Foreskin fibroblast (primary cell): ENCODE measurements at places on chromosomes 16 and 17.

- no peak for DNase-seq
These were observed 135.8 kb upstream of the CA10 start for GRCh38 chr17:52294301-52294700.

DNA sequence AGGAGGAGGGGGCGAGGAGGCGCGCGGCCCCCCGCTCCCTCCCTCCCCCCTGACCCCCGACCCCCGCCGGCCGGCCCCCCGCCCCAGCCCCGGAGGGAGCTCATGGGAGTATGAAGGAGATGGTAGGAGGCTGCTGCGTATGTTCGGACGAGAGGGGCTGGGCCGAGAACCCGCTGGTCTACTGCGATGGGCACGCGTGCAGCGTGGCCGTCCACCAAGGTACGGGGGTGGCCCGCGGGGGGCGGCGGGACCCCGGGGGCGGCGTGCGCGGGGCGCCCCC lies 390 bp downstream of the MLLT6 start:
- no peak for DNase-seq

DNA sequence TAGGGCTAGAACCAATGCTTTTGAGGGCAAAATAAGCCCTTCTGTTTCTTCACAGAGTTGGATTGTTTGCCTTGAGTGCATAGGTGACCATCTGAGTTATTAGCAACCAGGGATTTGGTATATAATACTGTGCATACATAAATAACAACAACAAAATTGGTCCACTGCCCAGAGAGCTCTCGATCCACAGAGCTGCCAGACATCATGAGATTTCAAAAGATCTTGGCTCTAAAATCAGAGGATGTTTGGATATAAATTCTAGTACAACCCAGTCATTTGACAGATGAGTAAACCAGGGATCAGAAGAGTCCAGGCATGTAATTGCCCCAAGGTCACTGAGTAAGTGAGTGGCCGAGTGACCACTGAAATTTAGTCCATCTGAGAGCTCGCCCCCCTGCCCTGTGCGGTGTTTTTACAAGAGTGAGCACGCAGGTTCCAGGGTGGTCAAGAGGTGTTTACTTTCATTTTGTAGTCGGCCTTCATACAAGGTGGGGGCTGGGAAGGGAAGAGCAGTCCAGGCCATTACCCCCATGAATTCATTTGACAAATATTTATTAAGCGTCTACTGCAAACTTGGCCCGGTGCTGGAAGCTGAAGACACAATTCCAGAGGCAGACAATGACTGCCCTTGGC lies 1.8 kb upstream of the MT2A start:
- DNase-seq = peak; percentile 93

DNA sequence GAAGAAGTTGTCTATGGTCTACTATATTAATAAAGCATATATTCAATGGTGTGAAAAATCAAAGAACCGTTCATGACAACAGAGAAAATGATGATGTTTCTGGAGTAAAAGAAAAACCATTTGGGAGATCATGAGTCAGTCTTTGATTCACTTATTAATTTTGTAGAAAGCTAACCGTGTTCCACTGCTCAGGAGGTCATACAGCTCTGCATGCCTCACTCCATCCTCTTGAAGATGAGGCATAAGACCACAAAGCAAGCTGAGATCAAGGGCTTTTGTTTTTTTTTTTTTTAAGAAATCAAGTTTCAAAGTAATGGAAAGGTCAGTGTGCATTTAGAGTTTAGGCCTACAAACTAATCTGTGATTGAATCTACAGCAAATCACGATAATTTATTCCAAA lies 206.4 kb downstream of the CEP112 start:
- DNase-seq = no peak

DNA sequence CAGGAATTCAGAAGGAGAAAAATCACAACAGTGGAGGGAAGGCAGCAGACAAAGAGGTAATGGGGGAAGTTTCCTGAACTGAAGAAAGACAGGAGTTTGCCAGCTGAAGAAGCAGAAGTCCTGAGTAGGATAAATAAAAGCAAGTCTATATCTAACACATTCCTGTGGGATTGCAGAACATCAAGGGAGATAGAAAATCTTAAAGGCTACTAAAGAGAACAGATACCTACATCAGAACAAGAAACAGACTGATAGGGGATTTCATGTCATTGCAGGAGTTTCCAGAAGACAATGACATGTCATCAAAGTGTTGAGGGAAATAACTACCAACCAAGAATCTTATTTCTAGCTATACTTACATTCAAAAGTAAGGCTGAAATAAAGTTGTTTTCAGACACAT lies 21.3 kb upstream of the CRYBA1 start:
- no peak for DNase-seq

- DNase-seq = no peak
These were observed 23.2 kb upstream of the NACA2 start for GRCh38 chr17:61614219-61614618.

GRCh38 chr17:30005709-30006320 lies 64.4 kb downstream of the EFCAB5 start:
- no peak for DNase-seq

DNA sequence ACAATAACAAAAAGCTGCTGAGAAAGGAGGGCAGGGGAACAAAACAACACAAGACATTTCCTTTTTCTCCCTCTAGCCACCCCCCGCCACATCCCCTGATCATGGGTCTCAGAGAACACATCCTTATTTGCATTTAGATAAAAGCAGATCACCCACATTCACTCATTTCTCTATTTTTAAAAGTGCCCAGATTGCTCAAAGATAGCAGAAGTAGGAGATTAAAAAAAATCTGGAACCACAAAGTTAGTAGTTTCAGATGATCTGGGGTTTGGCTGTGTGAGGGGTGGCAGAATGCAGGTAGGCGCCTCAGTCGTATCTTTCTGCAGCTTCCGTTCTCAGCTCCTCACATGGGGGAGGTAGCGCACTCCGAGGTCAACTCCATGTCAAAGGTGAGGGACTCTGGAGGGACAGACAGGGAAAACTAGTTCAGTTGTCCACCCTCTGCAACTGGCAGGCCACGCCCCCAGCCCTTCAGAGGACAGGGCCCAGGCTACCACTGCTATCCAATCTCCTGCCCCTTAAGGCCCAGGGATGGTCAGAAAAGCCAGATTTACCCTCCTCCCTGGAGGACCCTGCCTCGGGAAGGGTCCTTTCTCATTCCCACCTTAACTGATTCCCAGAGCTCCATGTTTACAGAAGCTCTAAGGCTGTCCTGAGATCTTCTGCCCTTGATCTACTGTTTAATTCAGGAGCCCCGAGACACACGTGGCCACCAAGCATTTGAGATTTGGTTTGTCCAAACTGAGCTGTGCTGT lies 27.3 kb downstream of the STAT5A start:
- no peak for DNase-seq

GRCh38 chr17:51463353-51463752 lies 203.0 kb downstream of the UTP18 start:
- no peak for DNase-seq

- no peak for DNase-seq
These were observed 124.7 kb downstream of the SNX11 start for GRCh38 chr17:48231995-48232959.

- DNase-seq = peak; percentile 77
These were observed 22.3 kb upstream of the ZNHIT3 start for GRCh38 chr17:36463916-36464764.

- no peak for DNase-seq
These were observed 30.1 kb downstream of the SOCS1 start for GRCh38 chr16:11225677-11226549.

DNA sequence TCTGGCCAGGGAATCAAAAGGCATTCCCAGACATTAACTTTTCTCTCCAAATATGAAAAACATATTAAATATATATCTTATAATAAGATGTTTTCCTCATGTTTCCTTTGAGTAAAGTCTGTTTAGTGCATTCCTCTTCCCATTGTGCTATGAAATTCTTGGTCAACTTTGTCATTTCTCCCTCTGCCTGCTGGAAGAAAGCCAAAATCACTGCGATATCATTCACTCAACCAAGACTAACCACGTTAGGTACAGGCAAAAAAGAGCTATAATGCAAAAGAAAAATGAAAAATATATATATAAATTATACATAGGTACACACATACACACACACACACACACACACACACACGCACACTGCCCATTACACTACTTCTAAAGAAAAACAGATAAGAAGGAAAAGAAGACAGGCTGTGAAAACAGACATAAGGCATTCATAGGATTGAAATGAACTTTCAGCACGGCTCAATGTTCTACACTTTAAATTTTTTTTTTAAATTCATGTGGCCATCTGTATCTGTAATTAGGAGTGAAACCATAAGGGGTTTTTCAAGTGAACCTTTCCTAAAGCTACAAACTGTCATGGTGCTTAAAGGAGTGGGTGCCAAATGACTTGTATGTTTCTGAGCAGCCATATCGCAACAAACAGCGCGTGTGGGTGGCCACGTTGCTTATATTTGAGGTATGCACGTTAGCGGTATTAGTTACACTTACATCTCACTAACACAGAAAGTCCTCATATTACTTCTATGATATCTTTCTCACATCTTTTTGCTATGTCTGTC lies 71.6 kb upstream of the PSMD7 start:
- DNase-seq = no peak

- DNase-seq = no peak
These were observed 1.6 kb upstream of the ZFHX3 start for GRCh38 chr16:73049511-73049910.

DNA sequence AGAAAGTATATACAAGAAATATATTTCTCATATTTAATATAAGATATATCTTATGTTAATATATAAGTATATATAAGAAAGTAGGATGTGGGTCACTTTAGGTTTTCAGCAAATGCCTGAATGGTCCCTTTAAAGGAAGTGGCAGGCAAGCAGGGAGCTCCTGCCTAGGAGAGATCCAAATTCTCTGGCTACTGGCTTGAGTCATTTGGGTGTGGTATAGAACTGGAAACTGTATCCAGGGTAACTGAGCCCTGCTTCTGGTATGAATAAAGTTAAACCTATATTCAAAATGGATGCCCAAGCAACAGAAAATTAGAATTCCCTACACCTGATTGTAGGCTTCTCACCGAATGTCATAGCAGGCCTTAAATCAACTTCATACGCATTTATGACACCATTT lies 144.4 kb downstream of the ZNF18 start:
- no peak for DNase-seq

DNA sequence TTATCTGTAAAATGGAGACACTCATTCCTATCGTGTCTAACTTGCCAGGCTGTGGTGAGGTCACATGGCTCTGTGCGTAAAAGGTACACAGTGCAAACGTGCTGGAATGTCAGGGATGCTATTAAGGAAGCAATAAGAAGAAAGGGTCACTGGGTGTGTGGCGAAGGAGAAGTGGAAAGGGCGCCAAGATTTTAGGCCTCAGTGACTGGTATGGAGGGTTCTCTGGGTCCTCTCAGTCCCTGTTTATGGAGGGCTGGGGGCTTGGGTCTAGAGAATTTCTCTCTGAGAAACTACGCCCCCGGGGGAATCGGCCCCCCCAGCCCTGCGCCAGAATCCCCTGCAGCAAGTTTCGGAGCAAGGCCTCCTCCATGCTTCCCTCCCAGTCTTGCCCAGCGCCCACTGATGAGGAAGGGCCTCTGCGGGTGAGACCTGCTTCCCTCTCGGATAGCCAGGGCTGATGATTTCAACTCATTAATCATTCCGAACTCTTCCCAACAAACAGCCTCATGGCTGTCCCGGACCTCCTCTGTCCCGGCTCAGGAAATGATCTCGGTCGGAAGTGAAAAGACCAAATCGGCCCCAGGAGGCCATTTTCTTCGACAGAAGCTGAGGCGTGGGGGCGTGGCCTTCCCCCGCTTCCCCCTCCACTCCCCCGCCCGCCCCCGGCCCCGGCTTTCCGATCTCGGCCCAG lies 1.2 kb upstream of the HEXIM1 start:
- DNase-seq = no peak

DNA sequence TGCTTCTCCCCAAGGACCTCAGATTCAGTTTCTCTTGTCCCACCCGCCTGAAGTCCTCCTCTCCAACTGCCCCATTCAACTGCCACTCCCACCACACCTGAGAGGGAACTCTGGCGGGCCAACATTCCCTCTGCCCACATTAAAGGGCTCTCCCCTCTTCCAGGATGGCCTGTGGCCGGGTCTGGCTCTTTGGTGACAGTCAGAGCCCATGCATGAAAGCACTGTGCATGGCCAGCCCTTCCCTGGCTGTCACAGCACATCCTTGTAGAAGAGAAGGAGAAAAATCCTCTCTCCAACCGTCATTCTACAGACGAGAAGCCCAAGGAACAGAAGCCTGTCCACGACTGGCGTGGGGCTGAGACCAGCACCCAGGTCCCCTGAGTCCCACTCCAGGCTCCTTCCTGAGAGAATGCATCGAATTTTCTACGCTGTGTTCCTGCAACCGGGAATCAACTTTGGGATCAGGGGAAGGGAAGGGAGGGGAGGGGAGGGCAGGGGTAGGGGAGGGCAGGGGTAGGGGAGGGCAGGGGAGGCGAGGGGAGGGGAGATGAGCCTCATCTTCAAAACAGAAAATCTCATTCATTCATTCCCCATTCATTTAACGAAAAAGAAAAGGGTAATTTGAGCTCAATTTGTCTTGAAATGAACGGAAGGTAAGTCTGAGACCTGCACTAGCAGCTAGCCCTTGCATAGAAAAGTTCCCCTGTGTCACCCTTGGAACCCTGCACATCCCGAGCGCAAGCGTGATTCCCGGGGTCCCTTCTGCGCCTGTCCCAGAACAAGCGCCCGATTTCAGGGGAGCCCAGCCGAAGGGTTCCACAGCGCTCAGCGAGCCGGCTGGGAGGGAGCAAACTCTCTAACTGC lies at the start of gene ABCC12:
Gene ABCC12, minus strand, starts transcription at position 68 of the 864 bp plus-strand sequence. CDS start 9,569 bp downstream, outside the sequence.
- DNase-seq = no peak

GRCh38 chr17:76553178-76553908 lies 13.5 kb downstream of the PRCD start:
- no peak for DNase-seq

- no peak for DNase-seq
These were observed 3.5 kb downstream of the MEFV start for GRCh38 chr16:3252967-3253366.

- no peak for DNase-seq
These were observed 126.5 kb downstream of the ENGASE start for GRCh38 chr17:79201119-79201518.

- no peak for DNase-seq
These were observed 3.3 kb downstream of the ATXN2L start for GRCh38 chr16:28826141-28826540.

- no peak for DNase-seq
These were observed 25.2 kb downstream of the TK2 start for GRCh38 chr16:66524601-66525164.

- DNase-seq = no peak
These were observed 3.0 kb downstream of the CDRT4 start for GRCh38 chr17:15464231-15464985.

DNA sequence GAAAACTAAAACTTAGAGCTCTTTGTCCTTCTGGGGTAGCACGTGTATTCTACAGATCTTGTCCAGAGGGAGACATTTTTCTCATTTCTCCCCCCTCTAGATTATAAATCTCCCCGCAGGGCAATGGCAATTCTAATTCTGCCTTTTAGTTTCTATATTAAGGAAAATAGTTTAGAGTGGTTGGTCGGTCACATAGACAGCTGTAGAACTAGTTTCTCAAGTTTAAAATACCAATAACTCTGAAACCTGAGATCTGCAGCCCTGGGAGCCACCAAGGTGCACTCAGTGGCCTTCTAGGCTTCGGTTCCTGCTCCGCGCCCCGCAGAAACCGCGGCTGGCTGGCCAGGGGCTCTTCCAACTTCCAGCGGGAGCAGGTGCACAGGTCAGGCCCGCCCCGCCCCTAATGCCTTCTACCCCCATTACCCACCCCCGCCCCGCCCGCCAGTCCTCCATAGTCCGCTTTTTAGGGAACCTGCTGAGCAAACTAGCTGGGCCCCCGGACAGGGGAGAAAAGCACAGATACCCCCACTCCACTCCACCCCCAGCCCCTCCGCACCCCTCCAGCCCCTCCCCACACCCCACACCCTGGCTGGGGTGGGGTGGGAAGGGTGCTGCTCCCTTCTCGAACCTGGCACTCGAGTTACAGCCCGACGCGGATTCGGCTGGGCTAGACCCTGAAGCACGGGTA lies 431 bp downstream of the SLFN11 start:
- no peak for DNase-seq

GRCh38 chr17:59652119-59652518 lies 32.4 kb downstream of the CLTC start:
- peak; percentile 81 for DNase-seq
